ENCODE measurements at places on chromosomes 2 and 18.
A peak's percentile ranks its signal among the peaks of the same experiment; 100 is the strongest.

DNA sequence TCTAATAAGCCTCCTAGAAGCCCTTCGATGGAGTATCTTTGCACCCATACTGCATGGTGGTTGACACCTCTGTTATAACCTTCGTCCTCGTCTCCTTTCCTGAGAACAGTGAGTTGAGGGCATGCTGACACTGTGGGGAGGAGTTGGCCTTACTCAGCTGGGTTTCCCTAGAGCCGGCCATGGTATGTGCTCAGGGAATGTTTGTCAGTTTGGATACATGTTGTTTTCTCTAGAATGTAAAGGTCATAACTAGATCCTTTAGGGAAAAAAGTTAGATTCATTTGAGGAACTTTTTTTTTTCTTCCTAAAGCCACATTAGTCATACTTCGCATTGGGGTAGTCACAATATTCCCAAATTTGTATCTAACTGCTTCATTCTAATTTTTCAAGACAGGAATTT, 106.0 kb upstream of the FOSL2 start:
- no peak for DNase-seq

- no peak for DNase-seq
Observed at GRCh38 chr18:45349019-45349418, 266.3 kb upstream of the SLC14A2 start.

DNA sequence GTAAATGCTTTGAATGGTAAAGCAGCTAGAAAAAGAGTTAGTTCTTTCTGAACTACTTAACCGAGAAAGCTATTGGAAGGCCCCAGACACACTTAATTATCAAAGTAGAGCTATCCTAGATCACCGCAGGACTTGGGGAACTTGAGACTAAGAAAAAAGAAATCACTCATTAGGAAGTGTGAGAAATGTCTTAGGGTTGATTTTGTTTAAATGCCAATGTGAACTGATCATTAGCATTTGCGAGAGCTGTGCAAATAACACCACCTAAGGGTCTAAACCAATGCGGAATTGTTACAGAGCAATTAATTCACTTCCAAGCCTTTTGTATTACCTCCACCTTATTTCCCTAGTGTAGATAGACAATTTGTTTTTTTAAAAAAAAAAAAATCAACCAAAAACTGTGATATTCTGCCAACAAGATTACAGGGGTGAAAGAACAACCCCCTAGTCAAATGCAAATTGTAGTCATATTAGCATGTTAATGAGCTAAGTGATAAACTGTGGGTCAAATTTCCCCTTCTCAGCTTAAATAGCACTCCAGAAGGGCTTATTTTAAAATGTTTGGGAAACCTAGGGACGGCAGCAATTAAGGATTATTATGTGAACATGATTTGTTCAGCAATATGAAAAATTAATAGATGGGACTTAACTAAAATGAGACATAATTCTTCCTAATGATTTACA, 246.2 kb upstream of the STON1 start:
- no peak for DNase-seq

GRCh38 chr2:68911709-68912108, 40.5 kb upstream of the BMP10 start:
- no peak for DNase-seq

DNA sequence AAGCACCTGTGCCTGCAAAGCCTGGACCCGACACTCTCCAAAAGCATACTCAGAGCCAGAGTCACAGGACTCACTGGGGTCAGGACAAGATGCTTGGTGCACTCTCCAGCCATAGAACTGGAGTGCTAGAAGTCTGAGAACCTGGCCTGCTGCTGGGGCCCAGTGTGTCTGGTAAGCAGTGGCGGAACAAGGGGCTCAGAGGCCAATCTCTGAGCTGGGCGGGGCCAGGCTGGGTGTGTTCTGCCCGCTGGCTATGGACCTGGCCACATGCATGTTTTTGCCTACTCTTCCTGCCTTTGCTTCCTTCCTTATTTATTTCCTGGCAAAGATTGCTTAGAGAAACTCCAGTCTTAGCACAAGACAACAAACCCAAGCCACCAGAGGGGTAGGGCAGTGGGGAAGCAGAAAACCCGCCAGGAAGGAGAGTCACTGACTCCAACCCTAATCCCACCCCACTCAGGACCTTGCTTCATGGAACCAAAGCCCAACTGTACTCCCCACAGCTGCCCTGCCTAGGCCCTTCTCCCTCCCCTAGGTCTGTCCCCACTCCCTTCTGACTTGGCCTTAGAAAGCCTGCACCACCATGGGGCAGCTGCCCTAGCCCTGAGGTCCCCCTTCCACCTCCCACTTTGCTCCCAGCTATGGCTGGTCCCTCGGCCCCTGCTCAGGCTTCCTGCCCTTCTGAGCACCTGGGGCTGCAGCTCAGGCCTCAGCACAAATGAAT, 315.5 kb downstream of the CELF4 start:
- no peak for DNase-seq

- no peak for DNase-seq
Observed at GRCh38 chr2:1517786-1518185, 104.5 kb downstream of the TPO start.

GRCh38 chr2:144914622-144915318, 394.9 kb upstream of the ZEB2 start:
- no peak for DNase-seq

DNA sequence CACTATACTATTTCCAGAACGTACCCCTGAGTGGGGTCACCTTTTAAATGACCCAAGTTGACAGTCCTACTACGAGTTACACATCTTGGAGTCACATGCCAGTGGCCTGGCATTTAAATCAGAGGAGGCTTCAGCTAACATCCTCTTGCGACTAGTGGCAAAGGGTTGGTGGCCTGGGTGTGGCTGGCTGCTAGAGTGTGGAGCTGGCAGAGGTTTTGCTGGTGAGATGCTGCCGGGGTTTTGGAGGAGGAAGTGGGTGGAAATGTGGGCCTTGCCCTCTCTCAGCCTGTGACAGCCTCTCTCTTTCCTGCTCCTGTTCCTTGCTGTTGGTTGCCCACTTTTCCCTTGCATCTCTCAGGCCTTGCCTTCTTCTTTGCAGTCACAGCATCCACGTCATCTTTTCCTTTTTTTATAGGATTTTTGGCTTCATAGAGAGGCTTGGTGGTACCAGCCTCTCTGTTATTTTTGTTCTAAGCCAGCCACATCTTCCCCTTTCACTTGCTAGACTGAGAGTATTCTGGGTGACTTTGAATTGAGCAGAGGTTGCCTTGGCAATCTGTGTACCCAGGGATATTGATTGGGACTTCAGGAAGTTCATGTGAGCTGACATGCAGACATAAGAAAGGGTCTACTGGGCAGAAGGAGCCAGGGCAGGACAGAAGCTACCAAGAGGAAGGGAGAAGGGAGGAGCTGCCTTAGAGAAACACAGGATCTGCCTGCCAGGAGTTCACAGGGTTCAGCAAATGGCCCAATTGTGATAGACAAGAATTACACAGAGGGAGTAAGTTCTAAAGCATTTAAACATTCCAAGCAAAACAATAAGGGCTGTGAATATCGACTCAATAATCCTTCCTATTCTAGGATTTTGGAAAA, 55.4 kb downstream of the CDC42EP3 start:
- DNase-seq: no peak

GRCh38 chr2:210432633-210433032, 43.9 kb downstream of the LANCL1 start:
- no peak for DNase-seq

DNA sequence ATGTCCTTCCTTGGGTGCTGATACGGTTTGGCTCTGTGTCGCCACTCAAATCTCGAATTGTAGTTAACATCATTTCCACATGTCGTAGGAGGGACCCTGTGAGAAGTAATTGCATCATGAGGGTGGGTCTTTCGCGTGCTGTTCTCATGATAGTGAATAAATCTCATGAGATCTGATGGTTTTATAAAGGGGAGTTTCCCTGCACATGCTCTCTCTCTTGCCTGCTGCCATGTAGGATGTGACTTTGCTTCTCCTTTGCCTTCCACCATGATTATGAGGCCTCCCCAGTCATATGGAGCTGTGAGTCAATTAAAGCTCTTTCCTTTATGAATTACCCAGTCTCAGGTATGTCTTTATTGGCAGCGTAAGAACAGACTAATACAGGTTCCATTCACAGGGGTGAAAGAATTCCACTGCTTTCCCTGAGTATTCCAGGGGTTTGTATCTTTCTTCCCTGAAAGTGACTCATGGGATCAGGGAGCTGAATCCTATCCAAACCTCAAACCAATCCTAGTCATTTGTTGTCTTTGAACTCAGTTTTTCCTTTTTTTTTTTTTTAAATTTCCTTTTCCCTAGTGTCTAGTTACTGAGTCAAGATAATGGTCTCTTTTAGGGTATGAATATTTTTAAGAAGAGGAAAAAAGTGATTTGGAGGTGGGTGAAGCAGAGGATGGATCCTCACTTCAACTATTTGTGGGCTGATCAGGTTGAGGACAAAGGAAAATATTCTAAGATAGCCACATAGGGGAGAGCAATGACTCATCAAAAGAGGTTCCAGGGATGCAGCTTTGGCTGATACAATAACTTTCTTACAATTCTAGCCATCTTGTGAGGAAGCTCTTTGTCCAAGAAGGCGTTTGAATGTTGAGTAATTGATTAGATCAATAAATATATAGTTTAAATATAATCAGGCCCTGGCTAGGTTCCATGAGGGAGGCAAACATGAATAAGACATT, 19.5 kb upstream of the KCNE4 start:
- no peak for DNase-seq

- DNase-seq: no peak
Observed at GRCh38 chr18:9708057-9708433, at the start of gene RAB31. TSS of gene RAB31 (plus strand) at chr18:9708301. CDS start at chr18:9708406, 105 bp downstream.

- DNase-seq: no peak
Observed at GRCh38 chr18:76988031-76988826, 144.4 kb downstream of the MBP start.

DNA sequence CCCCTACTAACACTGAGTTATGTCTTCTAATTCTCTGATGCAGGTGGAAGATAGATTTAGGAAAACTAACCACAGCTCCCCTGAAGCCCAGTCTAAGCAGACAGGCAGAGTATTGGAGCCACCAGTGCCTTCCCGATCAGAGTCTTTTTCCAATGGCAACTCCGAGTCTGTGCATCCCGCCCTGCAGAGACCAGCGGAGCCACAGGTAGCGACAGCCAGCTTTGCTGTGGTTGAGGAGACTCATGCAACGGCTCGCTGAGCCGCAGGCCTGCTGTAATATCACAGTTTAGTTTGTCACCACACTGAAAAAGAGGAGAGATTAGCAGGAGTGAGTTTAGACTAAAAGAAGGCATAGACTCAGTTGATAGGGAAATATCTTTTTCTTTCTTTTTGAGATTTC, 131.0 kb upstream of the IL1R2 start:
- no peak for DNase-seq

- peak; percentile 34 for DNase-seq
Observed at GRCh38 chr2:215522237-215522636, 86.4 kb upstream of the FN1 start.

GRCh38 chr18:45806226-45806625, 19.2 kb upstream of the SIGLEC15 start:
- DNase-seq: no peak

DNA sequence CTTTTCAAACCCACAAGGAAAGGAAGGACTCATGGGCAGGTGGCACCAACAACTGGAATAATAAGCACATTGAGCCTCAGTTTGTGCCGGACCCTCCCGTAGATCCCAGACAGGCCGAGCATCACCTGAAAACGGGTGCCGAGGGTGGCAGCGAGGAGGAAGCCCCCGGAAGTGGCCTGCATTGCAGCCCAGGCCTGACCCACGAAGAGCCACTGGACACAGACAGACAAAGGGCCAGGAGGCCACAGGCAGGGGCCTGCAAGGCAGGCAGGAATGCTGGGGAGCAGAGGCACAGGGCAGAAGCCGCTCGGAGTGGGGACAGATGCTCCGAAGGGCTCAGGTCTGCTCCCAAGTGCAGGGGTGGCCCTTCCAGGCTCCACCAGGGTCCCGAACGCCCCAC, 31.7 kb downstream of the MTERF4 start:
- DNase-seq: no peak

DNA sequence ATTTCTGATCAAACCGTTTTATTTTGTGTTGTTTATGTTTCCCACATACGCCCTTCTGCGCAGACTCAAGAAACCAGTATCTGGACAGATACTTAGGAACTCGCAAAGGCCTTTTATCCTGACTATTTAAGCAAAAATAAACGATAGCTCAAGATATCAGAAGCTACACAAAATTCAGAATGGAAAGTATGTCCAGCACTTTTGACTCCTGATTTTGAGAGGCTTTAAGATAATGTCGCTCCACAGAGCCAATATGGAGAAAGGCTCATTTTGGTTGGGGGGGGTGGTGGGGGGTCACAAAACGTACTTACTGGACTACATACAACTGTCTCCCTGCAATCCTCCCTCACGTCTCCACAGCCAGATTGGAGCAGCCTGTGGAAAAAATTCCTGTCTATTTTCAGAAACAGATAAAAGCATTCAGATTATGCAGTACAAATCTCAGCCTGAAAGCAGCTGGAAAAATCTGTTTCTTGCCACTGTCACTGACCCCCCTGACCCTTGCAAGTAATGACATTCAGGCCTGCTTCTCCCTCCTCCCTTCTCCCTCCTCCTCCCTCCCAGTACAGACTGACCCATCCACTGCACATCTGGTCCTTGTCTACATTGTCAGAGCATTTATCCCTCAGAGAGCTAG, 34.9 kb upstream of the LCLAT1 start:
- peak; percentile 26 for DNase-seq

GRCh38 chr2:28036307-28036706, 145.8 kb downstream of the BABAM2 start:
- DNase-seq: no peak

DNA sequence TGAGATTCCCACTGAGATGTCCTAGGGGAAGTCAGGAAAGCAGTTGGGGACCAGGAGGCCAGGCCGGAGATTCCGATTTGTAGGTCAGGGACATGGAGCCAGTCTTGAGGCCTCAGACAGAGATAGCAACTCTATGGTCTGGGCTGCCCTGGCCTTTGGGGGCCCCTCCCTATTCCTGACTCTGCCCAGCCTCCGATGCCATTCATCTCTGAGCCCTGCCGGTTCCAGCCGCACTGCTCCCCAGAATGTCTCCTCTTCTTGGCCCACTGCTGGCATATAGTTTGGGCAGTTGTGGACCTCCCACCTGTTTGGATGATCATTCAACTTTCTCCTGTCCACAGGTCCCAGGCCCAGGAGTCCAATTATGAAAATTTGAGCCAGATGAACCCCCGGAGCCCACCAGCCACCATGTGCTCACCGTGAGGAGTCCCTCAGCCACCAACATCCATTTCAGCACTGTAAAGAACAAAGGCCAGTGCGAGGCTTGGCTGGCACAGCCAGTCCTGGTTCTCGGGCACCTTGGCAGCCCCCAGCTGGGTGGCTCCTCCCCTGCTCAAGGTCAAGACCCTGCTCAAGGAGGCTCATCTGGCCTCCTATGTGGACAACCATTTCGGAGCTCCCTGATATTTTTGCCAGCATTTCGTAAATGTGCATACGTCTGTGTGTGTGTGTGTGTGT, 16.4 kb downstream of the SIGLEC15 start:
- no peak for DNase-seq

DNA sequence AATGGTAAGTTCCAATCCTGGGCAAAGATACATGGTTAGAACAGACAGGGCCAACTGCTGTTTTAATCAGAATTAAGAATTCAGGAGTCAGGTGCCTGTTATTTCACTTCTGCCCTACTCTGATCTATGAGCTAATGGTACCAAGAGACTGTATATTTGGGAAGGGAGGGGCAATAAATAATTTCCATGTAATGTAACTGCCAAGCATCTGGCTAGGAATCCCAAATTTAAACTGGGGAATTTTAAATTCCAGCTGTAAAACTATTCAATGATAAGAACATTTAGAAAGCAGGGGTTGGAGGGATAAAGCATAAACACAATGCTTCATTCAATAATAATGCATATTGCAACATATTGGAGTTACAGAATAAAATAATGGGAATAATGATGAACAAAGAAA, 49.7 kb downstream of the SCN7A start:
- DNase-seq: no peak

- peak; percentile 19 for DNase-seq
Observed at GRCh38 chr2:230863442-230864121, 1.2 kb upstream of the ITM2C start.

- no peak for DNase-seq
Observed at GRCh38 chr2:109238580-109238979, 109.6 kb downstream of the SH3RF3 start.
